ENCODE measurements at places on chromosomes 5 and 9.

- no peak for DNase-seq
Observed at GRCh38 chr5:126610160-126610559, 9.4 kb downstream of the PHAX start.

DNA sequence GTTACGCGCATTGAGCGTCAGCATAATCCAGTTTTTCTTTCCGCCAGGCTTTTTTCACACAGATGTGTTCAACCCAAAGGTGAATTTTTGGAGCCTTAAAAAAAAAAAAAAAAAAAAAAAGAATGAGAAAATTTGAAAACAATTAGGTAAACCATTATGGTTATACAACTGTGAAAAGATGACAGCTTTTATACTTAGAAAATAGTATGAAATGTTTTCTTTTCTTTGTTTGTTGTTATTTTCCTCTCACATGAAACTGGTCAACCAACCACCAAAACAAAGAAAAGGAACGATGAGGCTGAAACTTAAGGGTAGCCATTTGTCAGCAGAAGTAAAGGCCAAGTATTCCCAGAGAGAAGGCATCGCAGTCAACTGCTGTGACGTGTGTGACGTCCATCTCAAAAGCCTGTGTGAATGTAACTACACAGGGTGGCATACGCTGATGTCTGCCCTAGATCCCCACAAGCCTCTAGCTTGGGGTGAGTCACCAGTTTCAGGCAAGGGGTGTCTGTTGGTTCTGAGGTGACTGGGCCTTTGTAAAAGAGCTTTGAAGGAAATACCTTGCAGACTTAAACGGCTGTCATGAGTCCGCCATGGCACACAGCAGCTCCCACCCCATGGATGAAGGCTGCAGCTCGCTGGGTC lies 182.9 kb downstream of the AOPEP start:
- DNase-seq: no peak

DNA sequence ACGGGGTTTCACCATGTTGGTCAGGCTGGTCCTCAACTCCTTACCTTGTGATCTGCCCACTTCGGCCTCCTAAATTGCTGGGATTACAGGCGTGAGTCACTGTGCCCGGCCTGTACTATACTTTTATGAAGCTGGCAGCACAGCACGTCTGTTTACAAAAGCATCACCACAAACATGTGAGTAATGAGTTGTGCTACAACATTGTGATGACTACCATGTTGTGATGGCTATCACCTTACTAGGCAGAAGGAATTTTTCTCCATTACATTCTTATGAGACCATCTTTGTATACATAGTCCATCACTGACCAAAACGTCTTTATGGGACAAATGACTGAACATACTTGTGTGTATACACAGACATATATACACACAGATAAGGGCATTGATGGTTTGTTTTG lies 1019.0 kb downstream of the CDH18 start:
- no peak for DNase-seq

GRCh38 chr9:20854444-20854843 lies 170.4 kb downstream of the FOCAD start:
- no peak for DNase-seq

DNA sequence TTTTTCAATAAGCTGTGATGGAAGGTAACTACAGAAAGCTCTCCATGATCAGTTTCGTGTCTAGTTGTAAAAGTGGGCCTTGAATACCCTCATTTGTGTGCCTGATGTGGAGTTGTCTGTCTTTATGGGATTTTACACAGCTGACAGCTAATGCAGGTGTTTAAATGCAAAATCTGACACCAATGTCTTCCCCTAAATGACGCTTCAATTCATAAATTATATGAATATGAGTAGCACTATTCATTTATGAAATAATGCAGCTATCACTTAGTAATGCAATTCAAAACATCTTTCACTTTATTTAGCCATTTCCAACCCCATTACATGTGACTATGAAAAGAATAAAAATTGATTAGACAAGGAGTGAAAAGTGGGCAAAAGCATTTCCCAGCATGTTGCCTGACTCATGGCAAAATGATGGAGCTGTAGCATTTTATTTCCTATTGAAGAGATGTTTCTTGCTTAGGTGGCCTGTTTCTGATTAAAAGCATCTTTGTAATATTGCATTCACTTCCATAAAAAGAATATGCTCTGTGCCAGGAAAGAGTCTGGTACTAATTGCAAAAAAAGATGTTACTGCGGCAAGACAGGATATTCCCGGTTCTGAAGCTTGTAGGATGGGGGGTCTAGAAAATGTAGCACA lies 116.7 kb upstream of the HAPLN1 start:
- no peak for DNase-seq

DNA sequence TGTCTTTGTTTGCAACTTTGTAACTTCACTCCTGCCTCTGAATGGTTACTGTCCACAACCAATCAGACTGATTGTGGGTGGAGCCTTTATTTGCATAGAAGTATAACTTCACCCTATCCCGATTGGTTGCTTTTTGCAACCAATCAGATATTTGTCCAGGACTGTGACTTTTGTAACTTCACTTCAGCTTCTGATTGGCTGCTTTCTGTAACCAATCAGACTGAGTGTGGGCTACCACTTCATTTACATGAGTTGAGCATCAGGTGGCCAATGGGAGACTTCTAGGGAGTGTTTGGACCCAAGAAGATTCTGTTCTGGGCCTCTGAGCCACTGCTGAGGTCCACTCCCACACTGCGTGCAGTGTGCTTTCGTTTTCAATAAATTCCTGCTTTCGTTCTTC lies 1810.7 kb upstream of the CDH6 start:
- no peak for DNase-seq

Data from iPS DF 6.9 (cell line).